ENCODE measurements at places on chromosomes 2 and 18.

DNA sequence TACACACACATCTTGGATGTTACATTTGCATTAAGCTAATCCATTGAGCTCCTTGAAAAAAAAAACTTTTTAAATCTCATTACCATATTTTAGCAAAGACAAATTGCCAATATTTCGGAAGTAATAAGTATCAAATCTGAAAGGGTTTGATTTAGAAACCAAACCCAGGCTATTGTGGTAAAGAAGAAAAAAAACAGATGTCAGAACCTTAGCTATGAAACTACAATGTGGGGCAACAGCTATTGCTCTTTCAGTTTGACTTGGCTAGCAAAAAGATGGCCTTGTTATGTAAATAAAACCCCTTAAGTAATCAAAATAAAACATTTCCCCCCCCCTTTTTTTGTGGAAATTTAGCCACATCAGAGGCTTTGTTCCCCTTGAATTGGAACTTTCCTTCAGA lies 41.2 kb upstream of the REG3A start:
- DNase-seq = no peak

DNA sequence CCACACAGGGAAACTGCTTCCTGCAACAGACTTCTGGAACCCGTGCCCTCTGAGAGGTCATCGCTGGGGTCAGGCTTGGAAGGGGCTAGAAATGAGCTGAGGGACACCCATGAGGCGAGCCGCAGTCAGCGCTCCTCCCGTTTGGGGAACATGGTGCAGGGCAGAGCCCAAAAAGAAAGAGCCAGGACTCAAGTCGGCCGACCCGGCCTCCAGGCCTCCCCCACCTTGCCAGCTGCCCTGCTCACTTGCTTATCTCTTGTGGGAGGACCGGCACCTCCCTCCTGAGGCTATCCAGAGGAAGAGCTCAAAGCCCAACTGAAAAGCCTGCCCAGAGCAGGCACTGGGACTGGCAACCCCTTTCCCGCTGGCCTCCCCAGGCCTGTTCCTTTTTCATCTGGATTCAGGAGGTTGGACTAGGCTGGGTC lies 43.6 kb downstream of the SCTR start:
- no peak for DNase-seq

GRCh38 chr18:63162271-63163014 lies 157.1 kb downstream of the BCL2 start:
- no peak for DNase-seq

- DNase-seq = no peak
These were observed 36.8 kb upstream of the TRAPPC8 start for GRCh38 chr18:31979714-31980113.

DNA sequence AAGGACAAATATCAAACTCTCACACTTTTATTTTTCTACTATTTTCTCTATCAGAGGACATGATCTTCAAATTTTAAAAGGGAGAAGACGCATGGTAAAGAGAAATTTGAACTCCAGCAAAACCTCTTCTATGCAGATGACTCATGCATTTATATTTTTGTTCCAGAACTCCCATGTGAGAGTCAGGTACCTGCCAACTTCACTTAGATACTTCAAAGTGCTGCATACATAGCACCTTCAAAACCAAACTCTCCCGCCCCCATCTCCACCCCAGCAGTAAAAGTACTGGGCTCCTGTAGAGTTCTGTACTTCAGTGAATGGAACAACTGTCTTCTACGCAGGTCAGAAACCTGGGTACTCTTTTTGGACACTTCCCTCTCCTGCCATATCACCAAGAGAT lies 398.3 kb downstream of the TGIF1 start:
- no peak for DNase-seq

All from NCI-H1048 (cell line).